ENCODE measurements at places on chromosomes 2 and 18.
A peak's percentile ranks its signal among the peaks of the same experiment; 100 is the strongest.

DNA sequence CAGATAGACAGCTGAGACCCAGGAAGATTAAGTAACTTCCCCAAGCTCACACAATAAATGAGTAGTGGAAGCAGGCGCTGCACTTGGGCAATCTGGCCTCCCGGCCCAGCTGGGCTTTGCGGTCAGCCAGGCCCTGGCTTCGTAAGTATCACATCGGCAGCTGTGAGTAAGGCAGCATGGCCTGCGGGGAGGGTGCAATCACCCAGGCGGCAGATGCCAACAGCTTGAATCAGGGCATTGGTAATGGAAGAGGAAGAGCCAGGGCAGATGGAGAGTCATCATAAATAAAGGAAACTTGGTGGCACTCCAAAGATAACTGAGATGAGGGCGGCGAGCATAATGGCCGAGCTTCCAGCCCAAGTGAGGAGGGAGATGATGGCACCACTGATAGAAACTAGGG lies 217.9 kb upstream of the PID1 start:
- H3K27me3 ChIP-seq = no peaks in the 10 kb centered on the region
- no peaks in the 10 kb centered on the region for H3K36me3 ChIP-seq
- H3K27ac ChIP-seq = no peak overlapping the region
- H3K4me1 ChIP-seq = no peaks in the 10 kb centered on the region
- no peak for DNase-seq

GRCh38 chr2:31382452-31383120 lies 32.0 kb downstream of the XDH start:
- DNase-seq = peak; percentile 34
- no peaks in the 10 kb centered on the region for H3K4me1 ChIP-seq
- no peaks in the 10 kb centered on the region for H3K36me3 ChIP-seq

DNA sequence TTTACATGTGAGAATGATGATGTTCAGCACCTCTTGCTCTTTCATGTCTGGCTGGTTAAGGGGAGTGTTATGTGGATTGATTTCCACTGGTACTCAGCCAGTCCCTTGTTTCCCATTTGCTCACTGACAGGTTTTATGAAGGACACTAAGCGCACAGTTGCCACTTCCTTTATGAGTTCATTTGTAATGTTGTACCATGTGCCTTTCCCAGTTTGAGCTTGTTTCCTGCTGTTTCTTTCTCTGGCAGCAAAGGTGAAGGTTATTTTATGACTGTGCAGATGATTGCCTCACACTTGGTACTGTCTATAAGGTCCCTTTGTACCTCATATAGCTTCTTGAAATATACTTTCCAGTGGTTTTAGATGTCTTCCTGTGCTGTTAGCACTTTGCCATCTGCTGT lies 1700.5 kb upstream of the TMEFF2 start:
- H3K36me3 ChIP-seq = no peaks in the 10 kb centered on the region
- no peak overlapping the region for H3K27ac ChIP-seq

DNA sequence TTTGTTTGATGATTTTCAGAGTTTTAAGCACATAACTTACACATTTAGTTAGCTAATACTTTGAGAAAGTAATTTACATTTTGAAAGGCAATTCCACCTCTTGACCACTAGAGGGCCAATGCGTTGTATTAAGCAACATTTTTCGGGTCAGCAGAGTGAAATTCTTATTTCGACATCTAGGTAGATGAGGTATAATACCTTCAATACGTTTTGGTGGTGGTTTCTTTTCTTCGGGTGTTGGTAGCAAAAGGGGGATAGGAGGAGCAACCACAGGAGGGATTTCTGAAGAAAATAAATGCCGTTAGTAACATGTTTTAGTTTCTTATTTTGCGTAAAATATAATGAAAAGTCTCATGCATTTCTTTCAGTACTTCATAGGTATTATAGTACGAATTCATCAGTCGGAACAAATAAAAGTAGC lies 106.3 kb downstream of the TTN start:
- no peaks in the 10 kb centered on the region for H3K27me3 ChIP-seq
- DNase-seq = no peak
- no peak overlapping the region for H3K4me3 ChIP-seq
- H3K36me3 ChIP-seq = no peaks in the 10 kb centered on the region
- H3K4me1 ChIP-seq = no peaks in the 10 kb centered on the region

DNA sequence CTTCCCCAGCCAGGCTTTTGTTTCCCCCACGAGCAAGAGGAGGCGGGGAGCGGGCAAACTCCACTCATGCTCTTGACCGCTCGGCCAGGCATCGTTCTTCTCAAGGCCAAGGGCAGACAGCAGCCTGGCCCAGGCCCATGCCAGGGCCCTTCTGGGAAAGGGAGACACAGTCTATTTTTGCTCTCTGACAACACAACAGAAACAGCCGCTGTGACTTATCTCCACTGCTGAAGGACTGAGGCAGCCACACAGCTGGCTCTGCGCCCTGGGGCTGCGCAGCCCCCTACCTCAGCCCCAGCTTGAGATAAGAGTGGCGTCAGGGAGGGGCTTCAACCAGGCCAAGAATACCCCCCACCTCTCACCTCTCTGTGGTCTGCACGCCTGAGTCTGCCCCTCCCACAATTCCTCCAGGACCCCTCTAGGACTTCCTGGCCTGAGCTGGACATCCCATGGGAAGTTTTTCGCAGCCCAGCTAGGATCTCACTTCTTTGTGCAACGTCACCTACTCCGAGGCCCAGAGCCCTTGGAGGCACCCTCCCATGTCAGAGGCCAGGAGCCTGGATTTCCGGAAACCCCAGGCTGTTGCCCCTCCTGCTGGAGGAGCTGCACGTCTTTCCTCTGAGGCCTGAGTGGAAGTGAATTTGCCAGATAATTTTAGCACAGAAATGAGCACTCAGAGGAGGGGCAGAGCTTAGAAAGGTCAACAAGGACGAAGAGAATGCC lies 118.9 kb upstream of the OTOS start:
- peaks cover 7% of the 10 kb centered on the region for H3K27me3 ChIP-seq
- H3K27ac ChIP-seq = no peak overlapping the region
- H3K4me3 ChIP-seq = no peak overlapping the region

GRCh38 chr2:12948231-12948960 lies 231.7 kb downstream of the TRIB2 start:
- H3K4me3 ChIP-seq = no peak overlapping the region
- DNase-seq = no peak
- no peak overlapping the region for H3K27ac ChIP-seq
- H3K4me1 ChIP-seq = peaks cover 23% of the 10 kb centered on the region
- H3K36me3 ChIP-seq = no peaks in the 10 kb centered on the region

GRCh38 chr18:12410081-12410481 lies 2.4 kb downstream of the PRELID3A start:
- H3K27ac ChIP-seq = peak overlapping the region; percentile 67
- no peak for DNase-seq
- peaks cover 21% of the 10 kb centered on the region for H3K27me3 ChIP-seq
- no peaks in the 10 kb centered on the region for H3K36me3 ChIP-seq
- H3K4me1 ChIP-seq = peaks cover 22% of the 10 kb centered on the region

GRCh38 chr2:28058791-28059190 lies 168.3 kb downstream of the BABAM2 start:
- H3K27me3 ChIP-seq = no peaks in the 10 kb centered on the region
- H3K4me3 ChIP-seq = no peak overlapping the region
- DNase-seq = no peak
- no peaks in the 10 kb centered on the region for H3K4me1 ChIP-seq
- H3K27ac ChIP-seq = no peak overlapping the region
